ENCODE measurements at places on chromosomes 3 and 15. TPM values are rescaled to one million over a fixed set of nuclear protein-coding genes. Genes with fewer than 3 reads are reported as not detected.

The RTF1 gene
- total RNA-seq, result 27.1 TPM

- peaks cover 15% of the 10 kb centered on the region for H3K36me3 ChIP-seq
- H3K4me1 ChIP-seq, result no peaks in the 10 kb centered on the region
- H3K4me3 ChIP-seq, result no peak overlapping the region
- no peak for DNase-seq
Measured at GRCh38 chr3:105538483-105538882, 171.8 kb downstream of the ALCAM start.

DNA sequence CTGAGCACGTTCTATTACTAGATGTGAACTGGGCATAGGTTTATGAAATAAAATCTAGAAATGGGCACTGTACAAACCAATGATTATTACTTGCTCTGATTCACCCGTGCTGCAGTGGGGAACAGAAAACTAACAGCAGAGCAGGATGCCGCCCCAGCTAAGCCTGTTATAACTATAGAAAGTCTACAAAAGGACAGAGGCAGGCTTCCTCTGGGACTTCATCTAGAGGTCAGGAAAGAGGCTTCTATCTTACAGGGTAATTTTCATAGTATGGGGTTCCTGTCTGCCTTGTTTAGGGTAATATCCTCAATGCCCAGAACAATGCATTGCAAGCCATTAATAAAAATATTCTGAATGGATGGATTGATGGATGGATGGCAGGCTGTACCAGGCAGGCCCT is 177.0 kb upstream of the TBL1XR1 start:
- no peaks in the 10 kb centered on the region for H3K27me3 ChIP-seq
- H3K4me1 ChIP-seq, result peaks cover 5% of the 10 kb centered on the region
- H3K27ac ChIP-seq, result no peak overlapping the region
- no peaks in the 10 kb centered on the region for H3K36me3 ChIP-seq
- DNase-seq, result no peak

DNA sequence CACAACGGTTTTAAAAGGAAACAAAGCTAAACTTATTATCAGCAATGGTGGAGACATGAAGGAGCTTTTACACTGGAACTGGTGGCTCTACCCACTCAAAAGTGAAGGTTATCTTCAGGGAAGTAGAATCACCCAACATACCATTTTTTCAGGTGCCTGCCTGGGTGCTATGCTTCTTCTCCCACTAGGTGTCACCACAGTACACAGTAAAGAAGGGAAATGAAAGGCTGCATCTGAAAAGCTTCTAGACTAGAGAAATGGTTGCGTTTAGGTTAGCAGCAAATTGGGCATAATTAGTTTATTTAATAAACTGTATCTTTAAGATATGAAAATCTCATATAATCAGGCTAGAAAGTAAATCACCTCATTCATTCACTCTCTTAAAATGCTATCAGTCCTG is 47.0 kb upstream of the SELENOK start:
- H3K27ac ChIP-seq, result no peak overlapping the region
- H3K4me3 ChIP-seq, result no peak overlapping the region
- no peaks in the 10 kb centered on the region for H3K36me3 ChIP-seq
- H3K27me3 ChIP-seq, result peaks cover 5% of the 10 kb centered on the region
- DNase-seq, result no peak

- no peaks in the 10 kb centered on the region for H3K36me3 ChIP-seq
- H3K4me1 ChIP-seq, result no peaks in the 10 kb centered on the region
- no peak for DNase-seq
- no peaks in the 10 kb centered on the region for H3K27me3 ChIP-seq
- H3K27ac ChIP-seq, result no peak overlapping the region
Measured at GRCh38 chr3:78013653-78014052, 973.8 kb downstream of the ROBO2 start.

- no peaks in the 10 kb centered on the region for H3K36me3 ChIP-seq
- H3K4me1 ChIP-seq, result no peaks in the 10 kb centered on the region
- H3K4me3 ChIP-seq, result no peak overlapping the region
- DNase-seq, result no peak
- no peaks in the 10 kb centered on the region for H3K27me3 ChIP-seq
Measured at GRCh38 chr3:148938936-148939335, 52.4 kb upstream of the GYG1 start.

DNA sequence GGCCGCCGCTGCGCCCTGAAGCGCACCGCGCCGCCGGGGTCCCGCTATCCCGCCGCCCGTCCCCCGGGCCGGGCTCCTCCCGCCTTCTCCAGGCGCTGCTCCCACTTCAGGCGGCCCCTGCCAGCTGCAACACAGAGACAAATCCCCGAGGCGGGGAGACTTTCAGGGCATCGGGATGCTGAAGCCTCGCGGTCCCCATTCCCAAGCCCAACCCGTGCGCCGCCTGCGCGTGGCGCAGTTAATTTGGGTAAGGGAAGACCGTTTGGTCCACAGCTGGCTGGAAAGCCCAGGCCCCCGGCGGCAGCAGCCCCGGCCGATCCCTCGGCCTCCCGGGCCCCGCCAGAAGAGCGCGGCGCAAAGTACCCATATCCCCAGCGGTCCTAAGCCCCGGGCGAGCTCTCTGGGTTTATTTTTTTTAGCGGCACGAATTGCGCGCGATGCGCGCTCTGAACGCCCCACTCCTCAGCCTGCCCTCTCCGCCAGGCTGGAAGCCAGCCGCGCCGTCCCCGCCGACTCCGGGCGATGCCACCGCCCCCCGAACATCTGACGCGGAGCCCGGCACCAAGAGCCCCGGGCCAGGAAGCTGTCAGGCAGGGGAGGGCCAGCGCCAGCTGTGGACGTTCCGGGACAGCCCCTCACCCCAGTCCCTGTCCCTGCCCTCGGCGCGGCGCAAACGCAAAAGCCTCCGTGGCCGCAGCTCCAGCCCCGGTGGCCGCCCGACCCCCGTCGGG is 517 bp downstream of the FBN1 start:
- H3K36me3 ChIP-seq, result no peaks in the 10 kb centered on the region
- peak; percentile 73 for DNase-seq
- H3K4me1 ChIP-seq, result peaks cover 23% of the 10 kb centered on the region
